ENCODE measurements at places on chromosomes 3 and 15.

DNA sequence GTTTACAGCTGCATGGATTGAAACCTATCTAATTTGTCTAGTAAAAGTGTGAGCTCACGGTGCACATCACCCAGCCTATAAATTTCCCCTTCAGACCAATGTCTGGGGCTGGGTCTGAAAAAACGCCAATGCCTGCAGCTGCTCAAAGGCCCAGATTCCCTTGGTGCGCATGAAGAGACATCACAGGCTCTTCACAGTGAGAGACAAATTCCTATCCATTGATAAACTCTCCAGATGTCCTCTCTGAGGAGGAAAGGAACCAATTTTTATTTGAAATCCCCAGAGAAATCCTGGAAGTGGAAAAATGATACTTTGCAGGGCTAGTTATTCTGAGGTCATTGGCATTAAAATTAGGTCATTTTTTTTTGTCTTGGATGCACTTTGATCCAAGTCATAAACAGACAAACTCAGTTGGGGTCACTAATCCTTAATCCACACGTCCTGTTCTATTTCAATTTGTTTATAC, 360.5 kb downstream of the EPHA3 start:
- no peak for DNase-seq

GRCh38 chr3:65344444-65344843, 656.6 kb upstream of the ADAMTS9 start:
- DNase-seq, result no peak

GRCh38 chr3:116423945-116424344, 21.3 kb downstream of the LSAMP start:
- DNase-seq, result no peak

DNA sequence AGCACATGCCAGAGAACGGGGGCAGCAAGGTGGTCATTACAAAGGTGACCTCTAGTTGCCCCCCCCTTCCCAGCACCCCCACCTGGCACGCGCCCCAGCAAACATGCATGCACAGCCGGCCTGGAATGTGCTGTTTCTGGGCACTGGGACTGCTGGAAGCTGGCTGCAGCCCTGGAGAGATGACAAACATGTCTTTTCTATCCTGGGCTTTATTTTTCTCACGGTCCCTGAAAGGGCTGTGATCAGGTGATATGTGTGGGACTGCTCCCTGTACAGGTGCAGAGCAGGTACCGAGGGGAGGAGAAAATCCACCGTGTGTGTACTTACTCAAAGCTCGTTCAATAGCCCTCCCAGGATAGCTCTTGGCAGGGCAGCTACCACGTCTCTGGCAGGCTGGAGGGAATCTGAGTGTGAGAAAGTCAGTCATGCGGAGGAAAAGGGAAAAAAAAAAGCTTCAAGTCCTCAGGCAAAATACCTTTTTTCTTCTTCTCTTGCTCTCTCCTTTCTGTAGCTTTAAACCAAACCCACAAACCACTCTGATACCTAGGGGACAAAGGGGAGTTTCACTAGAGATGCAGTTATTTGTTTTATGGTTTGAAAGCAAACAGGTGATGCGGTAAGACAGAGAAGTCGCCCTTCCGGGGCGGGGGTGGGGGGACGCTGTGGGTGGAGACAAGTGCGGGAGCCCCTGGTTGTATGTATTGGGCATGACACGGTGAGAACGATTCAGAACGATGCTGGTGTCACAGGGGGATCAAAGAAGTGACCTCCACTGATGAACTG, 5.0 kb upstream of the HES1 start:
- DNase-seq, result no peak

- no peak for DNase-seq
Observed at GRCh38 chr3:157294953-157295352, 135.0 kb upstream of the CCNL1 start.

- no peak for DNase-seq
Observed at GRCh38 chr3:124119056-124119716, 127.3 kb upstream of the ROPN1 start.

DNA sequence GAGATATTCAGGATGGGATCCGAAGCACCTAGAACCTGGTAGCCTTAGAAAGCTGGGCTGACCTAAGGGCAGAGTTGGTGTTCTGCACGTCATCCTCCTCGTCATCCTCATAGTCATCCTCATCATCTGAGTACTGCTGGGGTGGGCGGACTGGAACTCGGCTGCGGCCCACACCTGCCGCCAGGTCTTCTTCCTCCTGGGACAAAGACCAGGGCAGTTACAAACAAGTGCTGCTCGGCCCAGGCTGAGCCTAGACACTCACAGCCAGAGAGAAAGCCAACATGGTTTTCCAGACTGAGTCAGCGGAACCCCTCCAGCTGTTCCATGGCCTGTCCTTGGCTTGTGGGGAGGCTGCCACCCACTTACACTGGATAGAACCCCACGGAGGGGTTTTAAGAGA, 40.5 kb downstream of the SEMA3G start:
- DNase-seq, result no peak

DNA sequence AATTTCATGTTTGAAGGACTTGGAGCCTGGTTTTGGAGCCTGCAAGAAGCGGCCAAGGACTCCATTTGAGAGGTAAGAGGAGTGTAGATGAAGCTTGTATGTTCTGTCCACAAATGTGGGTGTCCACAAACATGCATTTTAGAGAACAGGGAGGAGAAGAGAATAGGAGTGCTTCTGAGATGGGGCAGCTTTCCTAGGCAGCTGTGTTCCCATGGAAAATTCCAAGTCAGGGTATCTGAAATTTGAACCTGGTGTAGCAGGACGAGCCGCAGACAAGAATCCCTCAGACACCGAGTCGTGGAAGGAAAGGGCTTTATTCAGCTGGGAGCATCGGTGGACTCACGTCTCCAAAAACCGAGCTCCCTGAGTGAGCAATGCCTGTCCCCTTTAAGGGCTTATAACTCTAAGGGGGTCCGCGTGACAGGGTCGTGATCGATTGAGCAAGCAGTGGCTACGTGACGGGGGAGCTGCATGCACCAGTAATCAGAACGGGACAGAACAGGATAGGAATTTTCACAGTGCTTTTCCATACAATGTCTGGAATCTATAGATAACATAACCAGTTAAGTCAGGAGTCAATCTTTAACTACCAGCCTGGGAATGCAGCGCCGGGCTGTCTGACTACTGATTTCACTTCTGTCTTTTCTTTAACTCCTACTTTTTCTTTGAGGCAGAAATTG, 71.4 kb upstream of the WDR72 start:
- DNase-seq, result no peak

GRCh38 chr3:120218981-120219380, 66.0 kb downstream of the GPR156 start:
- DNase-seq, result no peak

DNA sequence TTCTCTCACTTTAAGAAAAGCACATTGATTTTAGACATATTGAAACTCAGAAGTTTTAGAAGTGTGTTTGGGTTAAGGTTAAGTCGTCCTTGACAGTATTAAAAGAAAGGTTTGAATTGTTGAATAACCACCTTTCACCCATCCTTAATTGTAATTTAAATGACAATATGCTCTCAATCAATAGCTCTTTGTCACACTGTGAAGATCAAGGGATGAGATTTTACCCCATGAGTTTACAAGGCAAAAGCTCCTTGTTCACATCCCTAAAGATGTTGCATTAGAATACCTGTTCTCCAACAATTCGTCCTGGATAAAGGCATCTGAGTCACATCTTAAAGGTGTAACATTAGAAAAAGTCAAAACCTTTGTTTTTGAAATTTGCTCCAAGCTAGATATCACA, 220.4 kb upstream of the MDFIC2 start:
- DNase-seq, result no peak

DNA sequence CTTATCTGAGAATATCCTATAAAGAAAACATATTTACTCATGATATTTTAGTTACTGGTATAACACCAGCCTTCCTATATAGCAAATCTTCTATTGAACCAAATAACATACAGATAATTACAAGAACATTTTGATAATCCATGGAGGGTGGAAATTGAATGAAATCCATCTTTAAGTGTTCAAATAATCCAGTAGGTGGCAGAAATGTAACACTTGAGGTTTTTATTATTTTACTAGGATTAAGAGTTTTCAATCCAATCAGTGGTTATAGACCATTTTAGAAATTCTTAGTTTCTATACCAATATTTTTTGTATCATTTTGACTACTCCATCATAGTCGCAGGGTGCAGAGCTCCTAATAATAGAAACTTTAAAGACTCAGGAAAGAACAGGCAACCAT, 101.9 kb upstream of the KCNH8 start:
- no peak for DNase-seq

DNA sequence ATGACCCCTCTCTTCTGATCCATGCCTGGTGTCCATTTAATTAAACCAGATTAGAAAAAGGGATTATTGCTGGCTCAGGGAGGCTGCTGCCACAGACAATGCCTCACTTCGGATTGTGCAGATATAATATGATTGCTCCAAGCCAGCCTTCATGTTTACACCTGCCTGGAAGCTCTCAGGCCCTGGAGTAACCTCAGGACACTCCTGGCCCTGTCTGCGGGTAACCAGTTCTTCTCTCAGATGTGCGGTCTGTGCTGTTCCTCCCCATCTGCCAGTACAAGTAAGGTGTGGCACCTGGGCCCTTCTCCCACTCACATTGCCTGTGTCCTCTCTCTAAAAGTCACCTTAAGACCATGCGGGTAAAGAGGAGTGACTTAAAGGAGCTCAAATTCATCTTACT, 8.8 kb upstream of the GOLGA8J start:
- DNase-seq, result no peak

- DNase-seq, result no peak
Observed at GRCh38 chr3:72142028-72142427, 357.1 kb upstream of the PROK2 start.

DNA sequence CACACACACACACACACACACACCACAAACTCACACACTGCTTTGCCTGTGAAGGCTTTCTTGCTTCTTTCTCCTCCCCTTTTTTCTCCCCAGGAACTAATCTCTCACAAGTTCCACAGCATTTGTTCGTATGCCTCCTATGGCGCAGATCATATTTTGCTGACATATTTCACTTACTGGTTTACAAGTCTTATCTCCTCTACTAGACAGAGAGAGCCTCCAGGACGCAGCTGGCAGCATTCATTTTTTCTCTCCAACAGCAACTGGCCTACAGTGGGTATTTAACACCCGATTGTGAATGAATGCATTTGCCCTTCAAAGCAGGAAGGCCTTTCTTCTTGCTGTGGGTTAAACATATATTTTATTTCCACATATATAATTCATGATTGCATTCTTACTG, 47.0 kb upstream of the DLG1 start:
- no peak for DNase-seq

DNA sequence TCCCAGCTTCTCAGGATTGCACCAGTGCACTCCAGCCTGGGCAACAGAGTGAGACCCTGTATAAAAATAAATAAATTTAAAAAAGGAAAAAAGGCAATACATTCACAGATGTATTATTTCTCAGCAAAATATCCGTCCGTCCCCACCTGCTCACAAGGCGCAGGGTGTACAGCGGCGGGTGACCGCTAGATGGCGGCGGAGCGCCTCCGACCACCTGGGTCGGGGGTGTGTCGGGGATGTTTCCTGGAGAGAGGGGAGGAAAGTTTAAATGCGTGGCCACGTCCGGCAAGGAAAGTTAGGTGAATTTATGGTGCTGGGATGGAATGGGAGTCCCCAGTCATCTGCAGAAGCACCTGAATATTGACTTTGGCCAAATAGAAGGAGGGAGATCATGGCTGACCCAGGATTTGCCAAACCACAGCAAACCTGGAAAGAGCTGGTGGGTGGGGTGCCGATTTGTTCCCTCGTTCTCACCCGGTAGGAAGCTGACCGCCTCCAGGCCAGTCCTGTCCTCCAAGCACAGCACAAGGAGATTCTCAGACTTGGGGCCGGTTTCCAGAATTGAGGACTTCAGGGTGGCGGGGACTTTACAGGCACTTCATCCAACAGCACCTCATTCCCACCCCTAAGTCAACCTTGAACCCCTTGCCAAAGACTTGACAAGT, 88.3 kb downstream of the TMEM266 start:
- DNase-seq, result no peak

GRCh38 chr3:37183375-37183831, 9.0 kb upstream of the LRRFIP2 start:
- DNase-seq, result no peak

GRCh38 chr3:14258906-14259904, 80.6 kb downstream of the LSM3 start:
- no peak for DNase-seq

- DNase-seq, result no peak
Observed at GRCh38 chr15:40456299-40456712, 14.5 kb upstream of the CHST14 start.

GRCh38 chr3:28569357-28569756, 220.7 kb upstream of the AZI2 start:
- DNase-seq, result no peak

- DNase-seq, result no peak
Observed at GRCh38 chr3:131147534-131147933, 120.9 kb downstream of the NEK11 start.

DNA sequence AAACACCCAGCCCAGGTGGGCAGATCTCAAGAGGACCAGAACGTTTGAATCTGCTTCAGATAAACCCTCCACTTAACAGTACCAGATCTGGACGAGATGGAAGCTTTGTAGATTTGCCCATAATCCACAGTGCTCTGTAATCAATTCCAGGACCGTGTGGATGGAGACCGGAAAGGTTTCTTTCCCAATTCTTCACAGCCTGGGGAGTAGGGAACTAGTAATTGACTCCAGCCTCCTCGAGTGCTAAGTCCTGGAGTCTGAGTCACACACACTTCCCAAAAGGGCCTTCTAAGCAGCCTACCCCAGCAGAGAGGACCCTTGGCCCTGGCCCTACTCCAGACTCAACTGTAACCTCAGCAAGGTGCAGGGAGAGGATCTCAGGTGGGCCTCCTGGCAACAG, 56.2 kb upstream of the TSEN2 start:
- no peak for DNase-seq

- DNase-seq, result no peak
Observed at GRCh38 chr3:151262871-151263525, 15.3 kb downstream of the P2RY14 start.

DNA sequence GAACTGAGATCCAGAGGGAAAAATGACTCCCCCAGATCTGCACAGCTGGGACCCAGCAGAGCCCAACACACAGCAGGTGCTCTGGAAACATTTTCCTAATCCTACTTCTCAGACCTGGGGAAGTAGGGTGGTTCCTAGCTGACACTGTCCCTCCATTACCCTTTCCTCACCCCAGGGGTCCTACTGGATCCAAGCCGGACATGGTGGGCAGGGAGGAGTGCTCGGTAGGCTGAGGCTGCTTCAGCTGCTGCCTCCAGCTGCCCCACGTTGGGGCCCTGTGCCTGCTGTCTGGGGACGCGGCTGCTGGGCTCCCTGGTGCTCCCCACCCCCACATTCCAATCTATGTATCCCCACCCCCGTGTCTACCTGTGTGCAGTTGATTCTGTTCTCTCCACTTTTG, 29.8 kb upstream of the SLC6A6 start:
- no peak for DNase-seq

- no peak for DNase-seq
Observed at GRCh38 chr15:60840306-60840702, 361.4 kb upstream of the ICE2 start.
